ENCODE measurements at places on chromosomes 7 and 10. TPM values are rescaled to one million over a fixed set of nuclear protein-coding genes. Genes with fewer than 3 reads are reported as not detected.
A peak's percentile ranks its signal among the peaks of the same experiment; 100 is the strongest.

The BMS1 gene
- total RNA-seq, result 14.5 TPM

GRCh38 chr10:22693371-22693784 lies 21.0 kb downstream of the PIP4K2A start:
- peak; percentile 37 for DNase-seq

The FZD8 gene
- 0.35 TPM for total RNA-seq

DNA sequence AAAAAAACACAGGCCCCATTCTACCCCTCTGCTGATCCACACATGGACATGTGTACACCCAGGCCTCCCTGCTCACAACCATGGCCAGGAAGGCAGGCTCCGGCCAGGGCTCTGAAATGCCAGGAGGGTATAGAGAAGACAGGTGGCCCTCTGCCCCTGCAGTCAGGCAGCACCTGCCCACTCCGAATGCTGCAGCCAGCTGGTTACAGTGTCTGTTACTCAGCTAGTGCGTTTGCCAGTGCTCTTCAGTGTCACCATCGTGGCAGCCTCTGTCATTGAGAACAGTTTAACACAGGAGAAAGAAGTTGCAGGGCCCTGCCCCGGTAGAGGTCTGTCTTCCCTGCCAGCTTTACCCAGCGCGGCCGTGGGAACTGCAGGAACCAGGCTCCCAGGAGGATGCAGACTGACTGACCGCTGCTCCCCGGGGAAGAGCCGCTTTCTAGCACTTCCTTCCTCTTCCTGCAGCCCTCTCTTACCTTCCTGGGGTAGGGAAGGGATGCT lies 128.8 kb upstream of the FAM20C start:
- no peak for DNase-seq

GRCh38 chr7:54781134-54781920 lies 22.3 kb upstream of the SEC61G start:
- no peak for DNase-seq

The OR2A1 gene
- total RNA-seq, result not detected

The ZC3HAV1 gene
- total RNA-seq, result 114 TPM

DNA sequence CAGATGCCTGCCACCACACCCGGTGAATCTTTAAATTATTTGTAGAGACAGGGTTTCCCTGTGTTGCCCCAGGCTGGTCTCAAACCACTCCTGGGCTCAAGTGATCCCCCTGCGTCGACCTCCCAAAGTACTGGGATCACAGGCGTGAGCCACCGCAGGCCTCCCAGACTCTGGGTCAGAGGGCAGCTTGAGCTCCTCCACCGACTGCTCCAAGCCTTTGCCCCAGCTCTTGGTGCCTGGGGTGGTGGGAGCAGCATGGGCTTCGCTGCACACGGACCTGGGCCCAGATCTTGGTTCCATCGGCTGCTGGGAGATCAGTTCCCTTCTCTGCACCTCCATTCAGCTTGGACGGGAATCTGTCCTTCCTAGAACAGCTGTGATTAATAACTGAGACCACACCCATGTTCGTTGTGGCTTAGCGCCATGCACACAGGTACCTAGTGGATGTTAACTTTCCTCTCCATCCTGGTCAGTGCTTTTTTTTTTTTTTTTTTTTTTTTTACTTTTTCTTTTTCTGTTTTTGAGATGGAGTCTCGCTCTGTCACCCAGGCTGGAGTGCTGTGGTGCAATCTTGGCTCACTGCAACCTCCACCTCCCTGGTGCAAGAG lies 125.3 kb downstream of the CUX1 start:
- DNase-seq, result no peak

- no peak for DNase-seq
Observed at GRCh38 chr10:68301790-68302502, 29.9 kb upstream of the HNRNPH3 start.

GRCh38 chr10:46245381-46245900 lies 41.4 kb upstream of the ANTXRL start:
- DNase-seq, result no peak

DNA sequence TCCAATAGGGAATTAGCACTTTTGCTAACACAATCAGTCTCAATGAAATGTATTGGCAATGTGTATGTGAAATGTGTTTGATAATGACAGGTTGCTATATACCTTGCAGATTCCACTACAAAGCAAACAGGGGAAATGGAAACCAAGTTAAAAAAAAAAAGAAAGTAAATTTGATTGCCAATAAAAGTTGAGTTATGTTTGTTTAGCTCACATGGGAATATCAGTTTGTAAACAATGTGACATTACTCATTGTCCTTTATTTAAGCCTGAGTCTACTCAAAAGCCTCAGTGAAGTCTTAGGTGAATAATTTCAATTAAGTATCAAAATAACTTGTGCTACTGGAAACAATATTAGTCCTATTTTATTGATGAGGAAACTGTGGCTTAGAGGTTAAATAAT lies 285.2 kb downstream of the CACNA2D1 start:
- DNase-seq, result no peak

The GATAD1 gene
- total RNA-seq, result 33.8 TPM

GRCh38 chr10:122515022-122515424 lies 45.5 kb upstream of the DMBT1 start:
- no peak for DNase-seq

- peak; percentile 4 for DNase-seq
Observed at GRCh38 chr7:101386558-101387231, 24.0 kb downstream of the COL26A1 start.

The RSPH10B2 gene
- 0.89 TPM for total RNA-seq

The STARD3NL gene
- 26.7 TPM for total RNA-seq

The FXYD4 gene
- total RNA-seq, result not detected

Data from activated T-cell treated with anti-CD3 and anti-CD28 coated beads, Interleukin-2, amount 50 U/mL, for 72 hours (primary cell).